ENCODE measurements at places on chromosomes 2 and 18.

DNA sequence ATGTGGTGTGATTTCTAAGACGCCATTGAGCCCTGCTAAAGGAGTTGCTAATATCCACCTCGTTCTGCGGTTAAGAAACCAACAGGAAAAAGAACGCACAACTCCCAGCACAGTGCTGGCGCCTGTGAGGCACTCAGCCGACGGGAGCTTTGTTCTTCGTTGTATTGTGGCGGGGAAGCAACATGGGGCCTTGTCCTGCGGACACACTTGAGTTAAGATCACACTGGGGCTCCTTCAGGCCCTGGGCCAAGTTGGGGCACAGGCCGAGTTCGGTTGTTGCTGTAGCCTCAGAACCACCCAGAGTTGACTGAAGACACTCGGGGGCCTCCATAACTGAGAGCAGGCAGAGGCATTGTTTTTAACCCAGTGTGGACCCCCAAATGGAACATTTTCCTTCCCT lies 30.6 kb upstream of the CD8A start:
- DNase-seq, result no peak

- no peak for DNase-seq
These were observed 175.6 kb upstream of the SKOR2 start for GRCh38 chr18:47427072-47427471.

- no peak for DNase-seq
These were observed 39.3 kb downstream of the NCK2 start for GRCh38 chr2:105783972-105784371.

DNA sequence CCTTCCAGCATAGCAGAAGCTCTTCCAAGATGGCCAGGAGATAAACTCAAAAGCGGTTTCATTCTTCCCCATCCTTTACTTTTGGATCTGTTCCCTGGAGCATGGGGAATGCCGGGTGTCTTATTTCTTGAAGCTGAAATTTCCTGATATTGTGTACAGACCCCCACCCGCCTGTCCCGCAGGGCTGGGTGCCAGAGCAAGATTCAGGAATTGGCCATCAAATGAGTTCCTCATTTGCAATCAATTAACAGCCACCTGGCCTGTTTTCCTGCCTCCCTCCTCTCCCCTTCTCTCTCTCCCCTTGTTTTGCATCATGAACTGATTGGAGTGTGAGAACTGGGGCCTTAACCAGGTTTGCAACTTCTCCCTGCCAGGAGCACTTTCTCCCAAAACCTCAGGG lies 202.1 kb downstream of the SH3RF3 start:
- no peak for DNase-seq

DNA sequence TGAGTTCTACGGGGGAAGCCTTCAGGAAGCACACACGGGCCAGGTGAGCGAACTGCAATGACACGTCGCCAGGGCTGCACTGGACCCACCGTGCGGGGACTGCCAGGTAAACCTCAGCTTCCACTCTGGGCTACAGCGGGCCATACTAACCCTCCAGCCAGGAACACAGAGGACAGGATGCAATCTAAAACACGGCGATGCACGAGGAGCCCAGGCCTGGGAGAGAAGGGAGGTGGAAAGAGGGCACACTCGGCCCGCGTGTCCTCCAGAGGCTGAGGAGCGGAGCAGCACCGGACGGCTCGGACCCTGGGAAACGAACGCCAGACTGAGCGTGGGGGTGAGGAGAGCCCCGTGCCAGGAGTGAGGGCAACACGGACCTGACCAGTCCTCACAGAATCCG lies 69.3 kb downstream of the HDAC4 start:
- DNase-seq, result no peak

All from brain microvascular endothelial cell (primary cell).